Choroid plexus epithelial cell (primary cell): ENCODE measurements at places on chromosomes 7 and 10.

- no peak for DNase-seq
Observed at GRCh38 chr7:51023547-51023946, 240.9 kb upstream of the GRB10 start.

DNA sequence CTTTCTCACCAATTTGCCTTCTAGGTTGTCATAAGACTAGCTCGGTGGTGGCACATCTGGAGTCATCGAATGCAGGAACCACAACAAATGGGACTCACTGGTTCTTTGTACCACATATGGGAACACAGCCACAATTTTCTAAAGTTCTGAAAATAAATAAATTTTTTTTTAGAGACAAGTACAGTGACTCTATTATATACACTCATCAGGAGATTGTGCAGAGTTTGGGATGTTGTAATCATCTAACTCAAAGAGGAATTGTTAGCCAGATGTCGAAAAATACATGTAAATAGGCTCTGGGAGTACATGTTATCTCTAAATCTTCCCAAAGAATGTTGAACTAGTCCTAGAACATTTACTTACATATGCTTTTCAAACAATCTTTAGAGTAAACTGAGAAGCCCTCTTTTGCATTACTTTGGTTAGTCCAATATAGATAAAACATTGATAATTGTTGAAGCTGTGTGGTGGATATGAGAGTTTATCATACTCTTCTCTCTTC, 19.6 kb upstream of the SEPTIN7 start:
- DNase-seq: peak; percentile 70

- DNase-seq: no peak
Observed at GRCh38 chr10:68010426-68010940, 64.6 kb downstream of the HERC4 start.

GRCh38 chr7:2210551-2211258, 22.0 kb downstream of the MAD1L1 start:
- no peak for DNase-seq

GRCh38 chr10:130990486-130990885, 321.0 kb downstream of the TCERG1L start:
- no peak for DNase-seq

GRCh38 chr7:134364619-134365037, 47.9 kb upstream of the SLC35B4 start:
- DNase-seq: no peak

DNA sequence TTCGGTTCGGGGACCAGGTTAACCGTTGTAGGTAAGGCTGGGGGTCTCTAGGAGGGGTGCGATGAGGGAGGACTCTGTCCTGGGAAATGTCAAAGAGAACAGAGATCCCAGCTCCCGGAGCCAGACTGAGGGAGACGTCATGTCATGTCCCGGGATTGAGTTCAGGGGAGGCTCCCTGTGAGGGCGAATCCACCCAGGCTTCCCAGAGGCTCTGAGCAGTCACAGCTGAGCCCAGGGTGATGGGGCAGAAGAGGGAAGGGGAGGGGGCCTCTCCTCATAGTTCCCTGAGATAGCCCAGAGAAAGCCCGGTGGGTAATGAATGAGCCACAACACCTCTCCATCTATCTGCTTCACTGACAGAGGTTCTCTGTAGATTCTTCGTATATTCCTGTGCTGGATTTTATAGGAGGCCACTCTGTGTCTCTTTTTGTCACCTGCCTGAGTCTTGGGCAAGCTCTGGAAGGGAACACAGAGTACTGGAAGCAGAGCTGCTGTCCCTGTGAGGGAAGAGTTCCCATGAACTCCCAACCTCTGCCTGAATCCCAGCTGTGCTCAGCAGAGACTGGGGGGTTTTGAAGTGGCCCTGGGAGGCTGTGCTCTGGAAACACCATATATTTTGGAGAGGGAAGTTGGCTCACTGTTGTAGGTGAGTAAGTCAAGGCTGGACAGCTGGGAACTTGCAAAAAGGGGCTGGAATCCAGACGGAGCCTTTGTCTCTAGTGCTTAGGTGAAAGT, 16.4 kb downstream of the PRSS2 start:
- no peak for DNase-seq

DNA sequence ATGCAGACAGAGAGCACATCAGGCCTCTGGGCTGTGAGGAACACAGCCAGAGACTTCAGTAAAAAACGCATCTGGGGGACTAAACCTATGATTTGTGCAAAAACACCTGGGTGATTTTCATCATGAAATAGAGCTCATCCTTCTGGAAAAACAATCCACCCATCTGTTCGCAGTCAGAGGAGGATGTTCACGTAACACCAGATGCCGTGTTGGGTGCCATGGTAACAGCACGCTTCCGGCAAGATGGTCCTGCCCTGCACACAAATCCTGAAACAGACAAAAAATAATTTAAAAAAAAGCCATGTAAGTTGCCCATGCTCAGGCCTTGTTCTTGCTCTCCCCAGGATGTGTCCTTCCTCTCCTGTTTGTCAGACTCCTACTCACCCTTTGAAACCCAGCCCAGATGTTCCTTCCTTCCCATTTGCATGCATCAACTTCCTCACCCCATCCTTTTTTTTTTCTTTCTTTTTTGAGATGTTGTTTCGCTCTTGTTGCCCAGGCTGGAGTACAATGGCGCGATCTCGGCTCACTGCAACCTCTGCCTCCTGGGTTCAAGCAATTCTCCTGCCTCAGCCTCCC, 28.3 kb upstream of the GNA12 start:
- no peak for DNase-seq

GRCh38 chr10:49512121-49512809, 26.7 kb downstream of the ERCC6 start:
- DNase-seq: peak; percentile 67

DNA sequence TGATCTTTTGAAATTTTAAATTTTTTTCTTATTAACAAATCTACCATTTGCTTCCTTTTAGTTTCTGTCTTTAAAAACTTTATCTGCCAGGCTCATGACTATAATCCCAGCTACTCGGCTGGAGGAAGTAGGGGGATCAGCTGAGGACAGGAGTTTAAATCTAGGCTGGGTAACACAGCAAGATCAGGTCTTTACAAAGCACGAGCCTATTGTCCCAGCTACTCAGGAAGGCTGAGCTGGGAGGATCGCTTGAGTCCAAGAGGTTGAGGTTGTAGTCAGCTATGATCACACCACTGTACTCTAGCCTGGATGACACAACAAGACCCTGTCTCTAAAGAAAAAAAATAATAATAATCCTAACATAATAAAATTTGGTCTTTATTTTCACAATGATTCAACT, 17.5 kb downstream of the DPY19L1 start:
- DNase-seq: no peak

- DNase-seq: peak; percentile 81
Observed at GRCh38 chr10:124646483-124647352, 97.5 kb downstream of the FAM53B start.

DNA sequence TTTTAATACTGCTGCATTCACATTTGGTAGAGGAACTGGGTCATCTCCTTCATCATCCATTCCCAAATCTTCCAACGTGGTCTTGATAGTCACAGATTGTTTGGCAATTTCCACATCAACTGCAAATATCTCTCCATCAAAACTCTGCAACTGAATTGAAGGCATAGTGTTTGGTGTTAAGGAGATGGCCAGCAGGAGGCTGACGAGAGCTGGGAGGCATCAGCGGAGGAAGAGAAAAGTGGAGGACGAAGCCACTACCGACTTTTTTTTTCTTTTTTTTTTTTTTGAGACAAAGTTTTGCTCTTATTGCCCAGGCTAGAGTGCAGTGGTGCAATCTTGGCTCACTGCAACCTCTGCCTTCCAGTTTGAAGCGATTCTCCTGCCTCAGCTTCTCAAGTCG, 205.0 kb upstream of the KCTD7 start:
- DNase-seq: no peak

- DNase-seq: no peak
Observed at GRCh38 chr10:78550716-78551115, 517.1 kb downstream of the RPS24 start.

DNA sequence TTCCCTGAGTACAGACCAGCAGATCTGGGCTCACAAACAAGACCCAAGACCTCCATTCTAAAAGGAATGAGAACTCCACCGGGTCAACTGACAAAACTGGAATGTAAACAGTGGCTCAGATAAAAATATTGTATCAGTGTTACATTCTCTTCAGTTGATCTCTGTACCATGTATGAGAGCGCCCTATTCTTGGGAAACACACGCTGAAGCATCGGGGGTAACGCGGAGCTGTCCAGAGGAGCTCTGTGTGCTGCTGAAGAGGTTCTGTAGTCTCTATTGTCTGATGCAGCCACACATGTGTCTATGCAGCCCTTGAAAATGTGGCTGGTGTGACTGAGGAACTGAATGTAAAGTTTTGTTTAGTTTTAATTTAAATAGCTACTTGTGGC, 39.7 kb downstream of the HIPK2 start:
- peak; percentile 89 for DNase-seq

DNA sequence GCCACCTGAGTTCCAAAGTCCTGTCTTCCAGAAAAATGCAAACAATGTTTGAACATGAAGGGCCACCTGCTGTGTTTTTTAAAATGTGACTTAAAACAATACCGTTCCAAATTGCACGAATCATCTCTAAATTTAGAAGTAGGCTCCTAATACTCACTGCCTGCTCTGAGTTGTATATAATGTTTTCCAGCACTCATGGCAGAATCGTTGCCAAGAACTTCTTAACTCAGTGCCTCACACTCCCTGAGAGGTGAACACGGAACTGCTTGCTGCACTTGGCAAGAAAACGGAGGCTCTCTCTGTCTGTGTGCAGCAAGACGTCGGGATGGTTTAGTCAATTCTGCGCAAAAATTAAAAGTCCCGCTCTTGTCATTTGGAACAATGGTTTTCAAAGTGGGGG, 757.3 kb upstream of the AUTS2 start:
- peak; percentile 40 for DNase-seq

DNA sequence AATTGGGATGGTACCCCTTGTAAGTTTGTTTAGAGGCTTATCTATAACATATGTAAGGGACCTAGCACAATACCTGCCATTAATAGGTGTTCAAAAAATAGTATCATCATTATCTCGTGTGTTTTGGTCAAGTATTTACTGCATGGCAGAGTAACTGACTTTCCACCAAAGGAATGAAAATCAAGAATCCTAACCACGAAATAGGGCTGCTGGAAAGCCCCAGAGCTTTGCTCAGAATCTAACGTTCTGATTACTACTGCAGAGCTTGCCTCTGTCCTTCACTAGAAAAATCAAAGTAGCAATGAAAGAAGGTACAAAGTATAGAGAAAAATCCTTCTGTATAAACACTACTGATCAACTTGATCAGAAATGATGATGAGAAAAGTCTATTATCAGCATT, 34.9 kb downstream of the DCLRE1C start:
- peak; percentile 5 for DNase-seq

- DNase-seq: no peak
Observed at GRCh38 chr10:3801558-3802192, 16.7 kb upstream of the KLF6 start.

- no peak for DNase-seq
Observed at GRCh38 chr7:139055674-139056073, 19.8 kb upstream of the ZC3HAV1L start.

GRCh38 chr10:100886521-100886920, 26.2 kb upstream of the SLF2 start:
- no peak for DNase-seq

DNA sequence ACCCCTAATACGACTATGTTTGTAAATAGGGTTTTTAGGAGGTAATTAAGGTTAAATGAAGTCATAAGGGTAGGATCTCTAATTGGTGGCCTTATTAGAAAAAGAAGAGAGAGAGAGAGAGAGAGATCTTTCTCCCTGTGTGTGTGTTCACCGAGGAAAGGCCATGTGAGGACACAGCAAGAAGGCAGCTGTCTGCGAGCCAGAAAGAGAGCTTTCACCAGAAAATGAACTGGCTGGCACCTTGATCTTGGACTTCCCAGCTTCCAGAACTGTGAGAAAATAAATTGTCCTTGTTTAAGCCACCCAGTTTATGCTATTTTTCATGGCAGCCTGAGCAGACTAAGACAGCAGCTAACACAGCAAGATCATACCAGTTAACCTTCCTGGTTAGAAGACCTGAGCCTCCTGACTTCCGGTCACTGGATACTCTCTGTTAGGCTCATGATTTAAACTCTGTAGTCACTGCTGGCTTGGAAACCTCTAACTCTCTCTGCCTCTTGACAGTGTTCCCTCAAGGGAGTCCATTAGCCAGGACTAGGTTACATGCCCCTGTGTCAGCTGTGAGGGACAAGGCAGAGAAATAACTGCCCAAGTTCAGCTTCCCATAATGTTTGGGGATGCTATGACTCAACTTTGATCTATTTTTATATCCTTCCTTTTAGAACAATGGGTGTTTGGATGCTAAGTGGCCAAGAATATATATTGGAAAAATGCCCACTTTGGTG, 102.3 kb downstream of the DYNC1I1 start:
- no peak for DNase-seq

DNA sequence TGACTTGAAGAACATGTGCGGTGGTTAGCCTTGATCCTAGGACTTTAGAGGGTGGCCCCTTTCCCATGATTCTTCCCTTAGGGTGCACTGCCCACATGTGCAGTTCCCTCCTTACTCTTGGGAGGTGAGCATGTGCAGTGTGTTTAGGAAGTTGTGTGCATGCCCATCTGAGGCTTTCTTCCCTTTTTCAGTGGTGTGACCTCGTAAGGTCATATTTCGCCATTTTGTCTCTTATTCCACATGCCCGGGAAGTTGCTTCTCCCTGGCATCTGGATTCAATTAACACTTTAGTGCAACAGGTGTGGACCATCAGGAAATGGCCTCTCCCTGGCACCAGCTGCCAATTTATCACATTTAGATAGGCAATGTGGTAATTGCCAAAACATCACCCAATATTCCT, 380.6 kb upstream of the VSTM2A start:
- no peak for DNase-seq

- no peak for DNase-seq
Observed at GRCh38 chr10:36943544-36943943, 181.9 kb upstream of the ANKRD30A start.

GRCh38 chr10:87746911-87747310, 71.1 kb downstream of the ATAD1 start:
- peak; percentile 25 for DNase-seq

GRCh38 chr7:129644634-129645230, 33.2 kb downstream of the NRF1 start:
- peak; percentile 78 for DNase-seq

DNA sequence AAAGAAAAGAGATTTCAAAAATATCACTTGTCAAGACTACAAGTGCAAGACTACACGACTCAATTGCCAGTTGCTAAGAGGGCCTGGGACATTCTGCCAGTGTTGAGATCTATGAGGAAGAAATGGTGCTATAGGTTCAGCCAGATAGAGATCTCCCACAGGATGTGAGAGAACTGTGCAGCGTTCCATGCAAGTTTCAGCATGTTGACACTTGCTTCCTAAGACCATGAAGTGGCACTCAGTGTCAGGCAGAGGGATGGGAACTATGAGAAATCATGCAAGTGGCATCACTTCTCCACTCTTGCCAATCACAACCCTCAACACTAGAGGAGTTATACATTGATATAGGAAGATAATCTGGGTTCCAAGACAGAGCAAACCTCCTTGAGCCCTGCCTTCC, 210.3 kb downstream of the CHRM2 start:
- no peak for DNase-seq

DNA sequence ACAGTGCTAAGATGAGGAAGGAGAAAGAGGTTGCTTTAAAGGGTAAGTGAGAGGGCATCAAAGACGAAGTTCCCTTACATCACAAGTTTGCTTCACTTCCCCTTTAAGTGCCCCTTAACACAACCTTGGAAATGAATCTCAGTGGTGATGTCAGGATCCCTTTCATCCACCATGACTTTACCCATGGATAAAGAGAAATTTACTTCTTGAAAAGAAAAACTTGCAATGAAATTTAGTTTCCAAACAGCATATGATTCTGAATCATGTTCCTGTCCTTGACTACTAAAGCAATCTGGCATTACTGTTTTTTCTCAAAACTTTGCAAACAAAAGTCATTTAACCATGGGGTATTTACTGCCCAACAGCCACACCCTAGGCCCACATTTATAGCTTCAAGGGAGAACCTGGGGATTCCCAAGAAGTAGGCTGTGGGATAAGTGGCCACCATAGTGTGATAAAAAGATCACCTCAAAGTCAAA, 135.9 kb downstream of the ITGB8 start:
- no peak for DNase-seq
